ENCODE measurements at places on chromosomes 6 and 20.

- DNase-seq, result peak; percentile 76
Measured at GRCh38 chr6:146543940-146544615, 445 bp downstream of the RAB32 start.

DNA sequence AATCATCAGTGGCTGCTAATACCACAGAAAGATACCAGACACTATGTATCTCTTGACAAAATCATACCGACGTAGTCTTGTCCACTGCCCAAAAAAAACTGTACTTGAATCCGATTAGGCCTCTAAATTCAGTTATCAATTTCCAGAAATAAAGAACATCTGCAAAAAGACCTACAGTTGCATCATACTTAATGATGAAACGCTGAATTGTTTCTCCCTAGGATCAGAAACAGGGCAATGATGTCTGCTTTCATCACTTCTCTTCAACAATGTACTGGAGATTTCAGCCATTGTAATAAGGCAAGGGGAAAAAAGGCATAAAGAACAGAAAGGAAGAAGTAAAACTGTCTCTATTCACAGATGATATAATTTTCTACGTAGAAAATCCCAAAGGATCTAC is 152.0 kb downstream of the TASP1 start:
- DNase-seq, result no peak

DNA sequence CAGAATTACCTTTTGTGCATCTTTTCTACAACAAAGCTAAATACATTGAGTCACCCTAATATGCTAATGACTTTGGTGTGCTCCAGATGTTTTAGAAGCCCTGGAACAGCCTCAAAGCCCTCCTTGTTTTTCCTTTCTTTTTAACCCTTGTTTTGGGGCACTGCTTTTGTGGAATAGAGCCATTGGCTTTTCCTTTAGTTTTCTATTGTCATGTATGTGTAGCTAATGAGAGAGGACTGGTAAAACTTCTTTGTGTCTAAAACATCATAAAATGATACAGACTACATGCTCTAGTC is 158.8 kb downstream of the JARID2 start:
- no peak for DNase-seq

GRCh38 chr6:109236115-109237076 is 141.1 kb downstream of the CEP57L1 start:
- no peak for DNase-seq

DNA sequence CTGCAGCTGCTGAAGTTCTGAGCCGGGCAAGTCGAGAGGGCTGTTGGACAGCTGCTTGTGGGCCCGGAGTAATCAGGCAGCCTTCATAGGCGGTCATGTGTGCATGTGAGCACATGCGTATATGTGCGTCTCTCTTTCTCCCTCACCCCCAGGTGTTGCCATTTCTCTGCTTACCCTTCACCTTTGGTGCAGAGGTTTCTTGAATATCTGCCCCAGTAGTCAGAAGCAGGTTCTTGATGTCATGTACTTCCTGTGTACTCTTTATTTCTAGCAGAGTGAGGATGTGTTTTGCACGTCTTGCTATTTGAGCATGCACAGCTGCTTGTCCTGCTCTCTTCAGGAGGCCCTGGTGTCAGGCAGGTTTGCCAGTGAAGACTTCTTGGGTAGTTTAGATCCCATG is 21.2 kb upstream of the MAPK13 start:
- no peak for DNase-seq

DNA sequence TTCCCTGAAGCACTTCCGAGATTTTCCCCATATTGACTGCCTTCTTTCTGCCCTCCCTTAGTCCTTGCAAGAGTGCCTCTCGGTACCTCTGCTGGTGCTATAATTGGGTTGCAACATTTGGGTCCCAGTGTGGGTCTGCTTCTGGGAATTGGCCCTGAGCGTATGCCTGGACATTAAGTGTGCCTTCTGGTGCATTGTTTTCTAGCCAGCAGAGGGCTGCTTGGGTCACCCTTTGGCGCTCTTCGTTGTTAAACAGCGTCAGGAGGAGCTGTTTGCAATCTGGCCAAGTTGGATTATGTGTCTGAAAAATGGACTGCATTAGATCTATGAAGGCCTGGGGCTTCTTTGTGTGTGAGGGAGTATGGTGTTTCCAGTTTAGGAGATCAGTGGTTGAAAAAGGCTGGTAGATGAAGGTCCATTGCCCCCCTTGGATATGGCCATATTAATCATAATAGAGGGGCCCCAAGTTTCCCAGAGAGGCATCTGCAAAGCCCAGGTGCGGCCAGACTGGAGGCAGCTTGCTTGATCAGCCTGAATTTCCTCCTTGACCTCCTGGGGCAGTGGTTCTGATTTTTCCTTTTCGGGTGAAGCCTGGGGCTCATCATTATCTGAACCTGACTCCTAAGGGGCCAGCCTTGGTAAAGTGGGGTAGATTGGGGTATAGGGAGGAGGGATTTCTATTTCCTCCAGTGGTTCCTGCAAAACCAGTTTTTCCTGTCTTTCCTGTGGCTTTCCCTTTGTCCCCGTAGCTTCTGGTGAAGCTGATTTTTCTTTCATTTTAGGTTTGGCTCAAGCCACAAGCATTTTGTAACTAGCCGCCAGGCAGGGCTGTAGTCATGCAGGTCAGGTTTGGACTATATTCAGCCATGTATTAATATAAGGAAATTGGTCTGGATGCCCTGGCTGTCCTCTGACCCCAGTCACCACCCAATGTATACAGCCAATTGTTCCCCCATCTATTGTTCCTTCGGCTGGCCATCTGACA is 85.4 kb upstream of the GPR6 start:
- DNase-seq, result no peak

GRCh38 chr6:43984442-43985321 is 142.6 kb downstream of the MRPL14 start:
- DNase-seq, result peak; percentile 68

DNA sequence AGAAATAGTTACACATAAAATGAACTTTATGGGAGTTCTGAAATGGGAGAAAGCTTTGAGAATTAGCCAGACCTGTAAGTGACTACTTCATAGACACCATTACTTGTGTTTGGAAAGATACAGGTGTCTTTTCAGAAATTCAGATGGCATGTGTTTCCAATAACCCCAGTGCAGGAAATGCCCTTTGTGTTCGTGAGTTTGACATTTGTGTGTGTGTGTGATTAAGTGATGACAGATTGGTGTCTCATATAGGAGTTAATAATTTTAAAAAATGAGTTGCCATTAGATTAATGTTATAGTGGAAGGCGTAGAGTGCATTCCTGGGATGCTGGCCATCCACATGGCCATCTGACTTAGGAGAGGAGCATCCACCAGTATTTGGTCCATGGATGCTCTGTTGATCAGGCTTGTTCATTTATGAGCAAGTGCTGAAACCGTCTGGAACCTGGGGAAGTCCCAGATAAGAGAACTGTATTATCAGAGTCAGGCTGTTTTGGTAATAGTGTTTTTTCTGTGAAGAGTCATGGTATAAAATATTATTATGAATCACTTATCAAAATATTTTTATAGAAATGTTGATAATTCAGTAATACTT is 3.1 kb downstream of the STK4 start:
- DNase-seq, result no peak

DNA sequence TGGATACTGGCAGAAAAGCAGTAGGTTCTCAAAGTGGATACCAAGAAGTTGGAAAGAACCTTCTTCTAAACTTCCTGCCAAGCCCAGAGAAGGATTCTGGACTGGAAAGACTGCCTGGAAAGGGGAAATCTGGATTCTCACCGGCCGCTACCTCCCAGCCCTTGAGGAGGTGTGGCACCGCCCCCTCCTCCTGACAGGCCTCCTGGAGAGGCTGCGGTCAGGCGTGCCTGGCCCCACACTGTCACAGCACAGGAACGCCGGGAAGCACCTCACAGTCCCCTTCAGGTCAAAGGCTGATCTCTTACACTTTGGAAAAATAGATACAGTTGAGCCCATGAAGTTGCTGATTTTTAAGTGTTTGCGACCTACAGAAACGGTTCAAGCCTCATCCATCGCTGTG is 16.3 kb upstream of the PDE10A start:
- no peak for DNase-seq

DNA sequence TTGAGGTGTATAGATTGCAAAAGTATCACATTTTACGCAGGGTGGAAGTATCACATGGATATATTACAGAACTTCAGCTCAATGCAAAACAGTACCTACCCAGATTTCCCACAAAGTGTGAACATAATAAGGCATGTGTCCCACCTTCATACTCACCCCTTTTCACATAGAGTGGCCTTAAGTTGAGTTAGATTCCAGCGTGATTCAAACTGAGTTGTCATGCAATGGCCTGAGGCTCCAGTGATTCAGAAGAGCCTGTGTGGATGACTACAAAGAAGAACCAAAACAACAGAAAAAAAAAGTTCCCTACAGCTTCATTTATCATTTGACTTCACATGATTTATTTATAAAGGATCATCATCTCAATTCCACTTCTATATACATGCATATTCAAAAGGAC is 309.7 kb downstream of the SLC35F1 start:
- no peak for DNase-seq

GRCh38 chr6:2110504-2110903 is 134.9 kb downstream of the GMDS start:
- DNase-seq, result no peak

DNA sequence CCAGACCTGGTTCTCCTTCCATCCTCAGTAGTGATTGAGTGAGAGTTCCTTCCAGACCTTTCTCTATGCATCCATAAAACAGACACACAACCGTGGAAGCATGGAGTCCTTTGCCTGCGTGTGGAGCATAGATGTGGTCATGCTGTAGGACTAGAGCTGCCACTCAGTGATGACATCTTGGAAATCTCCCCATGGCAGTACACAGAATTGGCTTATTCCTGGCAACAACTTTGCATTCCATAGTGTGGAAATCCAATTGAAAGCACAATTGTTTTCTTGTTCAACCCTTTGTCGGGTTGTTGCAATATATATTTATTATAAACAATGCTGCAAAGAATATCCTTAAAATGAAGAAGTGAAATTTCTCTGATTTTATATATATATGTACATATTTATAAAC is 547.8 kb downstream of the CDH26 start:
- no peak for DNase-seq

- no peak for DNase-seq
Measured at GRCh38 chr6:102023977-102024657, 630.6 kb downstream of the GRIK2 start.
